ENCODE measurements at places on chromosomes 7 and 10. TPM values are rescaled to one million over a fixed set of nuclear protein-coding genes. Genes with fewer than 3 reads are reported as not detected.

DNA sequence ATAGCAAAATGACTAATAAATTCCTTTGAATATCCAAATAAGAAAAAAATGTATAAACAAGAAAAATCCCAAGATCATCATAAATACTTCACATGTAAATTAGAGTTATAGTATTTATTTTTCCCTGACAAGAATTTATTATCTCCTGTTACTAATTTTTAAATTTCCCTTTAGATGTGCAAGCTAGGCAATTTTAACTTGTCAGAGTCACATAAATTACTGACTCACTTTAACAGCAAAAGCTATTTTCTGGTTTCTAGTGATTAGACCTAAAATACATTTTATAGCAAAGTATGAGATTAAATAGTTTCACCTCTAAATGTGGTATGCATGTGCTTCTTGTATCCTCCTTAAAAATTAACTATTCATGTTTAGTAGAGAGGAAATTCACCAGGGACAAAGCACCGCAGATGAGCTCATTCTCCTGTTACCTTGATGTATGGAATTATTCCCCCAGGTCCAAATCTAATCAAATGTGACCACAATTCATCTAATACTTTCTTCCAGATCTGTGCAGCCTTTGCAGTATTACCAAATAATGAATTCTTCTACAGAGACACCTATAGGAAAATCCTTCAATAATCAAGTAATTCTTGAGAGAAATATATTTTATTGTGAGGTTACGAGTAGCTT, 621.2 kb downstream of the DNAJB9 start:
- DNase-seq = no peak
- H3K27ac ChIP-seq = no peak overlapping the region
- no peak overlapping the region for H3K4me3 ChIP-seq
- no peaks in the 10 kb centered on the region for H3K4me1 ChIP-seq
- H3K36me3 ChIP-seq = no peaks in the 10 kb centered on the region
- no peaks in the 10 kb centered on the region for H3K27me3 ChIP-seq

DNA sequence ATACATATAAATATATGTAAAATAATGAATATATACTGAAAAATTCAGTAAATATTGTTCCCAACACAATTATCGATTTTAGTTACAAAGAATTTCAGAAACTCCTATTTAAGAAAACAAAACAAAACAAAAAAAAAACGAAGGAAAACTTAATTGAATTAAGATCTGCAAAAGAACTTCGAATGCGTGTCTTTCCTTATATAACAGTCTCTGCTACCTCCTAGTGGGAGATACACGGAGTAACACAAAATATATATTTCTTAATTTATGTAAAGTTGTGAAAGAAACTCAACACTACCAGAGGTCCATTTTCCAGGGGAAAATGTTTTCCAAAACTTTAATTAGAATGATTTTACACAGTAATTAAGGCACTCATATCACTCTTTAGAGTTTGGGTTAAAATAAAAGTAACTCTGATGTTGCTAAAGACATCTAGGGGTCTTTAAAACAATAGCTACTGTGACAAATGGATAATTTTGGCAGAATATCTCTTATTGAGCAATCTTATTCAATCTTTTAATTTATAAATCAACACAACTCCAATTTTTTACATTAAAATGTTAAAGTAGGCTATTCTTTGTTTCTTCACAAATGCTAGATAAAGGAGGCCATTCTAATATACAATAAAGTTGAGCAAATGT, 41.6 kb downstream of the NEBL start:
- H3K4me3 ChIP-seq = no peak overlapping the region
- H3K36me3 ChIP-seq = no peaks in the 10 kb centered on the region
- DNase-seq = no peak
- H3K27ac ChIP-seq = no peak overlapping the region
- H3K4me1 ChIP-seq = no peaks in the 10 kb centered on the region

DNA sequence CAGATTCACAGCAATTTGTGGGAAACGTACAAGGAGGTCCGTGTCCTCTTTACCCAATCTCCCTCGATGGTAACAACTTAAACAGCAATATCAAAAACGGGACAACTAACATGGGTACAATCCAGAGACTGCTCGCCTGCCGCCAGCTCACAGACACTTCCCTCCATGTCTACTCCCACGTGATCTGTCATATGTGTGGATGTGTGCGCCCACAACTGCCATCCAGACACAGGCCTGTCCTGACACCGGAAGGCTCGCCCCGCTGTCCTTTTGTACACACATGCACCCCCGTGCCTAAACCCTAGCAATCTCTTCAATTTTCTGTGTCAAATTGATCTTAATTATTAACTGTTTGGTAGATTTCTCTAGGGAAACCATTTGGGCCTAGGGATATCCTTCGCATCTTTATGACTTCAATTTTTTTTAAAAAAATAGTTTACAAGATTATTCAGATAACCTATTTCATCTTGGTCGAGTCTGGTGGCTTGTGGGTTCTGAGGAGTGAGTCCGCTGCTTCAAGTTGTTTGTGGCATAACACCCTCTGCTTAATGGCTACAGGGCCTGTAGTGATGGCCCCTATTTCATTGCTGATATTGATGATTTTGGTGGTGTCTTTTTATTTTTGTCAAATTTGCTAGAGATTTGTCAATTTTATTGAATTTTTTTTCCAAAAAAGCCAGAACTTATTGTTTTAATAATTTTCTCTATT, 260.6 kb downstream of the MAD1L1 start:
- no peaks in the 10 kb centered on the region for H3K27me3 ChIP-seq
- no peak overlapping the region for H3K4me3 ChIP-seq
- no peaks in the 10 kb centered on the region for H3K4me1 ChIP-seq
- peak; percentile 40 for DNase-seq
- H3K27ac ChIP-seq = no peak overlapping the region
- no peaks in the 10 kb centered on the region for H3K36me3 ChIP-seq

DNA sequence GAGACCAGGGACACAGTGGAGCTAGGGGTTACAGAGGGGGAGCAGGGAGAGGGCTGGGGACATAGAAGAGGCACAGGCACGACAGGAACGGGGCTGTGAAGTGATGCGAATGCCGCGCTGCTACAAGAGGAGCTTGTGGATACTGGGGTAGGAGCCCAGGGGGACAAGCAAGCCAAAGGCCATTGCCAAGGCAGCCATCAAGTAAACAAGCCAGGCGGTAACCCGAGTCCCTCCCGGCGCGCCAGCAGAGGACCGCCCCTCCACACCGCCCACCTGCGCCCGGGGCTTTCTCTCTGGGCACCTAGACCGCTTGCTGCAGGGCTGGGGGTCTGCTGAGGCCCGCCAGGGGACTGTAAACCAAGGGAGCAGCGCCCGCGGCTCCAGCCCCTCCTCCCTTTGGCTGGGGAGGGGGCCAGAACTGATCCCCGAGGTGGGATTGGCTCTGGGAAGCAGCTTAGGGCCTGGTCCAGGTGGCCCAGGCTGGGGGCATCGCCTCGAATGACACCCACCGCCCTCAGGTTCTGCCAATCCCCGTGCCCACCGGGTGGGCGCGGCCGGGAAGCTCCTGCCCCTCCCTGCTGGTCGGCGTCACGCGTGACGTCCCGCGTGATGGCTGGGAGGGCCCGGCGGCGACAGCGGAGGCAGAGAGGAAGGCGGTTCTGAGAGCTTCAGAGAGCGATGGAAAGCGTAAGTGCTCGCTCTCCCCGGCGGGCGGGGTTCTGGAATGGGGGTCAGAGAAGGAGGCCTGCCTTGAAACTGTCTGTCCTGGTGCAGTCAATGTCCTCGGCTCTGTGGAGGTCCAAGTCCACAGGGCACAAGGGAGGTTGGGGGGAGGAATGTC, 982 bp downstream of the SFXN3 start:
- H3K27ac ChIP-seq = peak overlapping the region; percentile 94
- peak; percentile 92 for DNase-seq
- H3K4me3 ChIP-seq = peak overlapping the region; percentile 89
- peaks cover 13% of the 10 kb centered on the region for H3K4me1 ChIP-seq
- H3K27me3 ChIP-seq = no peaks in the 10 kb centered on the region

- no peaks in the 10 kb centered on the region for H3K36me3 ChIP-seq
- H3K27me3 ChIP-seq = no peaks in the 10 kb centered on the region
- H3K4me3 ChIP-seq = no peak overlapping the region
Observed at GRCh38 chr7:4054158-4054557, 627.9 kb upstream of the FOXK1 start.

DNA sequence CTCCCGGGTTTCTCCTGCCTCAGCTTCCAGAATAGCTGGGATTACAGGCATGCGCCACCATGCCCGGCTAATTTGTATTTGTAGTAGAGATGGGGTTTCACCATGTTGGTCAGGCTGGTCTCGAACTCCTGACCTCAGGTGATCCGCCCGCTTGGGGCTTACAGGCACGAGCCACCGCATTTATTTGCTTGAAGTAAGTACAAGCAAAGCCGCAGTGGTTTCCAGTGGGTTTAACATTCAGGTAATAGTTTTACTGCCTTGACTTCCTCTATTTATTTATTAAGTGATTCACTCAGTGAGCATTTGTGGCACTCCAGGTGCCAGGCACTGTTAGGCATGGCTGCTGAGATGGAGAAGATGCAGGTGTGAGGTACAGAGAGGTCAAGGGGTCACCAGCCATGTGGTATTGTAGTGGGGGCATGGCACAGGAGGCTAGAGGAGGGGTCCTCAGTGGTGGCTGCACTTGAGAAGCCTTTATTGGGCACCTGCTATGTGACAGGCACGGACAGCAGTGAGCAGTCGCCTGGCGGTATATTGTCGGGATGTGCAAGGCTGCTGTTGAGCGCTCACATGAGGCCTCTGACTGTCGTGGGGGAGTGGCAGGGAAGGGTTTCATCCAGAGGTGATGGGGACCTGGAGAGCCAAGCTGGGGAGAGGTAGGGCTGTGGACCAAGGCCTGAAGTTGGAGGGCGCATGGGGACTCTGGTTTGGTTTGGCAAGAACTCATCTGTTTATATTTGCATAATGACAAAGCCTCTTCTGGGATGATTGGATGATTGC, 54.9 kb downstream of the DOCK1 start:
- no peaks in the 10 kb centered on the region for H3K27me3 ChIP-seq
- H3K36me3 ChIP-seq = no peaks in the 10 kb centered on the region
- DNase-seq = no peak
- H3K4me1 ChIP-seq = peaks cover 3% of the 10 kb centered on the region
- H3K27ac ChIP-seq = no peak overlapping the region
- no peak overlapping the region for H3K4me3 ChIP-seq

GRCh38 chr10:113929522-113929921, 75.1 kb downstream of the NHLRC2 start:
- H3K36me3 ChIP-seq = no peaks in the 10 kb centered on the region
- no peak overlapping the region for H3K4me3 ChIP-seq
- H3K27me3 ChIP-seq = no peaks in the 10 kb centered on the region

DNA sequence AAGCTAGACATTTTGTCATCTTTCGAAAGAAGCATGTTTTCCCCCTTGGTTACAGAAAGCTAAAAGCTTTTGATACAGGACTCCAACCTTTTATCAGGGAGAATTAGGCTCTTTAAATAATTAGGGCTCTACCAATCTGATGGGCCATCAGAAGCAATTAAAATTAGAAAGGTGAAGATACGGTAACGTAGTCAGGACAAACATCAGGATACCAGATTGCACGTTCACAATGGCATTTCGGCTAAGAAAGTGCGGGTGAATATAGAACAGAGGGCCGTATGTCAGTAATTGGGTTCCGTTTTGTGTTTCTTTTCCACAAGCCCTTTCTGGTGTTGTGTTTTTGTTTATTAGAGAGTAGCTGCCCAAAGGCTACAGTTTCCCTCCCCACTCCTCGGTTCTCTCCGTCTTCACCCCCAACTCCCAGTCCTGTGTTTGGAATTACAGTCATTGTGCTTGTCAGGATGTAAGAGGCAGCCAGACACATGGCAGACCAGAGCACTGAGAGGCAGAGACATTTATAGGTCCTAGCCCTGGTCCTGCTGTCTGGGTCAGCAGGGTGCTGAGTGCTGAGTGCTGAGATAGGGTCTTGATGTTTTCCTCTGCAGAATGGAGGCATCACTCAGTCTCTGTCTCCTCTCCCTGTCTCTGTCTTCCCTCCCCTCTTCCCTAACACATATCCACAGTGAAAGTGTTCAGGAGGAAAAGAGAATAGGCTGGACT, 5.5 kb downstream of the PFKP start:
- H3K4me3 ChIP-seq = no peak overlapping the region
- no peak for DNase-seq
- H3K27me3 ChIP-seq = no peaks in the 10 kb centered on the region
- H3K4me1 ChIP-seq = no peaks in the 10 kb centered on the region
- no peak overlapping the region for H3K27ac ChIP-seq
- H3K36me3 ChIP-seq = no peaks in the 10 kb centered on the region

DNA sequence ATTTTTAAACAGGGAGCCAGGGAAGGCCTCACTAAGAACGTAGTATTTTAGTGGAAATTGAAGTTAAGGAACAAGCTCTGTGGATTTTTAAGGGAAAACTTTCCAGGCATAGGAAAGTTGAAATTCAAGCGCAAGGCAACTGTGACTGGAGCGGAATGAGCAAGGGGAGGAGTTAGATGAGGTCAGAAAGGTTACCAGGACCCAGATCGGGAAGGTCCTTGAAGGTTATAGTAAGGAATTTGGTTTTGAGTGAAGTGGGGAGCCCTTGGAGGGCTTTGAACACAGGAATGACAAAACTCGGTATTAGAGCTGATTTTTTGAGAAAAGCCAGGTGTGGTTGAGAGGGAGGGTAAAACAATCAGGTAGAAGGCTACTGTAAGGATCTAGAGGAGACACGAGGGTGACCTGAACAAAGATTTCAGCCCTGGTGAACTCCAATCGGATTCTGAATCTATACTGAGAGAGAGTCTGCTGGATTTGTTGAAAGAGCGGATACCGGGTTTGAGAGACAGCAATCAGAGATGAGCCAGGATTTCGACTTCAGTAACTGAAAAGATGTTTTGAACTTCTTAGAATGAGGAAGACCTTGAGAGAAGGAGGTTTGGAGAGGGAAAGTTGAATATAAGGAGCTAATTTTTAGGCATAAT, 1013.9 kb downstream of the NRG3 start:
- DNase-seq = no peak
- no peaks in the 10 kb centered on the region for H3K4me1 ChIP-seq
- no peak overlapping the region for H3K27ac ChIP-seq
- no peak overlapping the region for H3K4me3 ChIP-seq

Gene SH2B2
- 13.2 TPM for total RNA-seq

Gene PLAC9
- total RNA-seq = 24.1 TPM

Gene RPEL1
- not detected for total RNA-seq

Gene GDF10
- total RNA-seq = 16.8 TPM

All from upper lobe of right lung (tissue), 1 donor.